ENCODE measurements at places on chromosomes 5 and 9.

DNA sequence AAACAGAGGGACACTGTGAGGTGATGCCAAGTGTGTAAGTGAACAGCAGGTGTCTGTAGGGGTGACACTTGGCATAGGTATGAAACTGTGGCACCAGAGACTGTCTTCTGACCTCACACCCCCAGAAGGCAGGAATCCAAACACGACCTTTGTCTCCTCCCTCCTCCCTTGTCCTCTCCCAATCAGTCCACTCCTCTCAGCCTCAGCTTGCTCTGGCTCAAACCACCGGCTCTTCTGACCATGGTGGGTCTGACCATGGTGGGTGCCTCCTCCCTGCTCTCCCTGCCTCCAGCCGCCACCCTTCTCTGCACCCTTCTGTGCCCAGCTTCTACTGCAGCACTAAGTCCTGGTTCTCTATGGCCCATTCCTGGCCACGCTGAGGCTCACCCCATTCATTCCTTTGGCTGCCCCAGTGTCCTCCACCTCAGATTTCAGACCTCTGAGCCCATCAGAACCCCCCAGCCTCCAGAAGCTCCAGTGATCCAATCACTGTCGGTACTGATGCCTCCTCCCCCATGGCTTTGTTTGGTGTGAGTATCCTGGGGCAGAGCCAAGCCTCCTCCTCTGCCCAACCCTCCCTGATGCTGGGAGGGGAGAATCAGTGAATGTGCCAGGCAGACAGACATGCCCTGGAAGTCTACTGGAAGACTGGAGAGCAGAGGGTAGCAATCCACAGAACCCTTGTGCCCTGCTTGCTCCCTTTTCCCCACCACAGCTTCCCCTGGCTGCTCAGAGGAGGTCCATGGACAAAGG lies 1.7 kb upstream of the ARID3C start:
- no peak for DNase-seq

- DNase-seq: no peak
These were observed 273.4 kb downstream of the NR3C1 start for GRCh38 chr5:143129910-143130612.

DNA sequence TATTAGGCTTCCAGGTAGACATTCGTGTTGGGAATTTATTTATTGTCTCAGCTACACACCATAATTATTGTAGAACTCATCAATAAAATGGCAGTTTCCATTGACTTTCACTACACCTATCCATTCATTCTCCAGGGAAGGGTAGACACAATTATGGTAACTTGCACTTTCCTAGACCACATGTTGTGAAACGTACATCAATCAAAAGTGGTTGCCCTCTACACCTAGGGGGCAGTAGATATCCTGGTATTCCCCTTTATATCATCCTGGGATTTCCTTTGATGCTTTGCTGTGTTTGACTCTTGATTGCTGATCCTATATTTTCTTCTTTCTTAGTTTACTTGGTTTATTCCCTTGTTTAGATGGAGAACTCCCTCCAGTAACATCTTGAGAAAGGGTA lies 47.9 kb downstream of the ADGRV1 start:
- no peak for DNase-seq

- DNase-seq: peak; percentile 28
These were observed 296.6 kb upstream of the RASA1 start for GRCh38 chr5:86971034-86971571.

- DNase-seq: no peak
These were observed 101.8 kb downstream of the TLE4 start for GRCh38 chr9:79673614-79674013.

- DNase-seq: no peak
These were observed 7.1 kb upstream of the EGFL7 start for GRCh38 chr9:136655536-136656182.

DNA sequence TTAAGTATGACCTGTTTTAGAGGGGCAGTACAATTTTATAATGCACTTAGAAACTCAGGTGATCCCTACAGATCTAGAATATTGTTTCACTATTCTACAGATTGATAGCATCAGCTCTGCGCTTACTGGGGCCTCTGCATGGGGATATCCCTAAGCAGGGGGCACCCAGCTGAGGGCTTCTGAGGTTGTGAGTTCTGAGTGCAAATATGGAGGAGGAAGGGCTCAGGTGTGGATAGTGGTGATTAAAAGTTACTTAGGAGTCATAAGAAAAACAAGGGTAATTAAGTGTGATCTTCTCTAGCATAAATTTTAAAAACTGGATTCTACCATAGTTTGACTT lies 274.4 kb downstream of the EFNA5 start:
- DNase-seq: no peak

DNA sequence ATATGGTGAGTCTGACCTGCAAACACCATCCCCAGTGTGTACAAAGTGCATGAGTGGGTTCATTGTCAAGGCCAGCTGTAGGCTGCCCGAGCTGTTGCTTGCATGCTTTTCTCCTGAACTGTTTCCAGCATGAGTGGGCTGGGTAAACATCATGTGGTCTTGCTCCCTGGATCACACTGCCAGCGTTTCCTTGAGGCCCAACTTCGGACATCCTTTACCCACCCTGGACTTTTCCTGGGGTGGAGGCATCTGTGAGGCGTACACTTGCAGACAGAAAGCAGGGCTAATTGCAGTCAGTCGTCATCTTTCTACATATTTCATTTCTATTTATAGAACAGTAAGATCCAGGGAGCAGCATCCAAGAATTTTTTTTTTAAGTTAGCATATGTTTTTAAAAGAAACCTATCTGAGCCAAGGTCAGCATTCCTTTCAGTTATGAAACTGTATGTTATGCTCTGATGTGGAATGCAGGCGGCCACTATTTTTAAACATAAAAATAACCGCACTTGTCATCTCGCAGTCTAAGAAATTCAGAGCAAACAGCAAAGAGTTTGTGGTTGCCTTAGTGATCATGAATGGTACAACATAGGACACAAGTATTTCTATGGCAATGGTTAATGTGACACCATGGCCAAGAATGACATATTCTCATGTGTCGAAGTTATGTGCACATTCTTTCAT lies 106.5 kb upstream of the DMRT1 start:
- peak; percentile 97 for DNase-seq

- peak; percentile 79 for DNase-seq
These were observed 1.0 kb downstream of the BASP1 start for GRCh38 chr5:17218353-17219005.

DNA sequence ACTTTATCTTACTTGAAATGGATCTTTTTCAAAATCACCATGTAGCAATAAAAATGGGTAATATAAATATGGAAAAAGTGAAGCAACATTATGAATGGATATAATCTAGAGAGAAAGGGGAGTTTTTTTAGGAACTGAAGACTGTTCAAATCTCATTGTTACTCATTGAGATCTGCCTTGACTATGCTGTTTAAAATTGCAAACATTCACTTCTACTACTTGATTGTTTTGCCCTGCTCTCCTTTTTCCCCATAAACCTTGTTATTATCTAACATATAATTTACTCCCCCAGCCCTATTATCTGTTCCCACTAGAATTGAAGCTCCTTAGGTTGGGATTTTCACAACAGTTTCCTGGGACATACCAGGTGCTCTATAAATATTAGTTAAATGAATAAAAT lies 22.0 kb downstream of the PAM start:
- DNase-seq: no peak

DNA sequence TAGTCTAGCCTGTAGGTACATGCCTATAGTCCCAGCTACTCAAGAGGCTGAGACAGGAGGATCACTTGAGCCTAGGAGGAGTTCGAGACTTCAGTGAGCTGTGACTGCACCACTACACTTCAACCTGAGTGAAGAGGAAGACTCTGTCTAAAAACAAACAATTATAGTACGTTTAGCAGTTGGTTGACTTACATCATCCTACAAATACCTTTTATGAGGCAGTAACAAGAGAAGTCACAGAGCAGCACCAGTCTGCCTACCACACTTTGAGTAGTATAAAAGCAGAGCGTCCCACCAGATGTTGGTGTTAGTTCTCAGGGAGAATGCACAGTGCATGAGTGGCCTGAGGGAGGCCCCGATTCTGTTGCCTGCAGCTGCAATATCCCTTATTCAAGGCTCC lies 16.1 kb downstream of the ZFR start:
- DNase-seq: no peak

DNA sequence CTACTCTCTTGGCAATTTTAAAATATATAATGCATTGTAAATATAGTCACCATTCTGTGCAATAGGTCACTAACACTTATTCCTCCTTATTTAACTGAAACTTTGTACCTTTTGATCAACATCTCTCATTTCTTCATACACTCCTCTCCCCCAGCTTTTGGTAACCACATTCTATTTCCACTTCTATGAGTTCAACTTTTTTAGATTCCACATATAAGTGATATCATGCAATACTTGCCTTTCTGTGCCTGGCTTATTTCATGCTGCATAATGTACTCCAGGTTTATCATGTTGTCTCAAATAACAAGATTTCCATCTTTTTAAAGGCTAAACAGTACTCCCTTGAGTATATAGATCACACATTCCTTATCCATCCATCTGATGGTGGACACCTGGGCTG lies 188.8 kb downstream of the NXNL2 start:
- DNase-seq: no peak

DNA sequence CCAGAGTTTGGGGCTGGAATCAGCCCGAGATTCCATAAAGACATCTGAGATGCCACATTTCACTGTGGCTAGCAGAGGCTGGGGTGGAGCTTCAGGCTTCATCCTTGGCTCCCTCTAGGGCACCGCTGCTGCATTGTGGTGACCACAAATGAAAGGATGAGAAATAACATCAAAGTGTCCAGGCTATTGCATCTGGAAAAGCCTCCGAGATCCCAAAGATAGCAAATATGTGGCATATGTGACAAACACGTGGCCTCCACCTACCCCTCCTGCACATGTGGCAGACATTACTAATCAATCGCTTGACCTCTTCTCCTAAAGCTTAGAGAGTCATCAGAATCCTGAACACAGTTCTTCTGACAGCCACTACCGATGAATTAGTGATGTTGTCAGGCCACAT lies 4.5 kb downstream of the SPARC start:
- DNase-seq: peak; percentile 61

GRCh38 chr9:14531341-14532269 lies 161.6 kb downstream of the ZDHHC21 start:
- DNase-seq: no peak

GRCh38 chr9:96559339-96559943 lies 60.2 kb downstream of the CDC14B start:
- no peak for DNase-seq

GRCh38 chr5:122498163-122498562 lies 186.1 kb downstream of the SNCAIP start:
- peak; percentile 47 for DNase-seq

GRCh38 chr9:71121275-71122021 lies at the start of gene TRPM3:
TRPM3 (minus strand) TSS chr9:71121621; CDS start chr9:71121354, 267 bp downstream.
- DNase-seq: no peak

DNA sequence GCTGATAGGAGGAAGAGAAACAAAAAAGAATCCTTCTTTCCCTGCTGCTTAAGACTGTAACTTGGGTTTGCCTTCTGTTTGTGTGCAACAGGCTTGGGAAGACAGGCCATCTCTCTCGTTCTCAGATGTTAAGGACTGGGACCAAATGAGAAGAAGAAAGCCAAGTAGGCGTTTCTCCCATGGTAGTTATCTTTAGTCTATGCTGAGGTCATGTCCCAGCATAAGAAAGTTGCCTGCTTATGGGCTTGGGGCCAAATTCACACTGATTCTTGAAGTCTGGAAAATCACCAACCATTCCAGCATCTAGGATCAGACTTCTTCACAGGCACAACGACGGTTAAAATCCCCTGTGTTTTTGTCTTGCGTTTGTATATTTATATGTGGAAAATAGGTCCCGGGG lies 44.2 kb upstream of the PALM2AKAP2 start:
- no peak for DNase-seq

GRCh38 chr5:133969654-133970324 lies 1.4 kb upstream of the C5orf15 start:
- DNase-seq: no peak

DNA sequence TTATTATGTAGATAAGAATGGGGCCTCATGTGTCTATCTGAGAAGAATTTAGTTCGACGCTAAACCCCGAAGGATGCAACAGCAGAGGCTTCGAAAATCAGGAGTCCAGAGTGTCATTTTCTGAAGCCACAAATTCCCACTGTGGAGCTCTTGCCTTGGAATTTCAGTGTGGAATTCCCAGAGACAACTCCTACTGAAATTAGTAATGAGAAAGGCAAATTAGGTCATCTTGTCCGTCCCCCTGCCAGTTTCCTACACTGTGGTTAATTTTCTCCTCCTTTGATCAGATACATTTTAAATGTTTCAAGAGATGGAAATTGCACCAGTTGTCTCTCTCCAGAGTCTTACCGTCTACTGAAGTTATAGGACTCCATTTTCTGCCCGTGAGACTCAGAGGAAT lies 633.6 kb downstream of the BNC2 start:
- peak; percentile 90 for DNase-seq

GRCh38 chr5:56800186-56800585 lies 15.2 kb upstream of the MAP3K1 start:
- DNase-seq: no peak

GRCh38 chr5:132865668-132866341 lies 464 bp downstream of the GDF9 start:
- DNase-seq: no peak

- DNase-seq: peak; percentile 99
These were observed 138.8 kb downstream of the GRIA1 start for GRCh38 chr5:153629027-153629895.

- DNase-seq: no peak
These were observed 100.5 kb downstream of the XRCC4 start for GRCh38 chr5:83177803-83178202.

- no peak for DNase-seq
These were observed 4.8 kb downstream of the NR3C1 start for GRCh38 chr5:143398451-143399237.

- no peak for DNase-seq
These were observed 147.4 kb downstream of the ESM1 start for GRCh38 chr5:54837981-54838380.

DNA sequence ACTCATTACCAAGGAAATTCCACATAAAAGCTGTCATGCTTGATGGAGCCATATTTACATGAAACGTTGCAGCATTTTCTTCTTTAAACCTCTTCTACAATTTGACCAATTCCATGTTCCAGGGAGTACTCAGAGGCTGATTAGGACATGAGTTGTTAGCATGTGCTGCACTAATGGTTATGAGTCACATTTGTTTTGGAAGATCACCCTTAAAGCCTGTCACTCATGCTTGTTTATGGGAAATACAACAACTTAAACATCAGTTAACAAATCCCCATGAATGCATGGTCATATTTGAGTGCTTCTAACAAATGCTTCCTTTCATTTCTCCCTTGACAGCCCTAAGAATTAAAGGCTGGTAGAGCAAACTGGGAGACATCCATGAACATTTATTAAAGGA lies 156.1 kb downstream of the GHR start:
- no peak for DNase-seq

- DNase-seq: no peak
These were observed 32.9 kb downstream of the ISL1 start for GRCh38 chr5:51416149-51416548.

- DNase-seq: no peak
These were observed 57.8 kb upstream of the PHYKPL start for GRCh38 chr5:178290376-178290775.

- DNase-seq: peak; percentile 46
These were observed 43.9 kb downstream of the F2RL2 start for GRCh38 chr5:76579166-76579937.

GRCh38 chr5:149175346-149176105 lies 34.2 kb downstream of the ABLIM3 start:
- DNase-seq: no peak

Data from fibroblast of skin of abdomen (primary cell).